Stimulated activated naive CD4-positive, alpha-beta T cell treated with Interleukin-2 at 50 U/mL for 16 hours (primary cell): ENCODE measurements at places on chromosomes 13 and 19.

DNA sequence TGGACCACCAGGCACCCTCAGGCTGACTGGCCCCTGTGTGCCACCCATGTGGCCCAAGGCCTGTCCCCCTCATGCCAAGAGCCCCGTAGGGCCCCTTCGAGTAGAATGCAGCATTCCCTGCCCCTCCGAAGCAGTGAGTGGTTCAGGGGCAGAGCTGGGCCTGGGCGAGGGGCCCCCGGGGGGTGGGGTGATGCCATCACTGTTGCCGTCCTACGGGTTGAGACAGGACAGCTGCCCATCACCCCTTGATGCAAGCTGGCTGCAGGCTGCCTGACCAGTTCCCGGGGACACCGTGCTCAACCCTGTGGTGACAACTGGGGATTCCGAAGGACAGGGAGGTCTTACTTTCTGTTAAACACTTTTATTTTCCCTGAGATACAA lies 4.7 kb downstream of the SBNO2 start:
- DNase-seq, result no peak

GRCh38 chr13:108920137-108920536 lies 290.7 kb downstream of the MYO16 start:
- no peak for DNase-seq

DNA sequence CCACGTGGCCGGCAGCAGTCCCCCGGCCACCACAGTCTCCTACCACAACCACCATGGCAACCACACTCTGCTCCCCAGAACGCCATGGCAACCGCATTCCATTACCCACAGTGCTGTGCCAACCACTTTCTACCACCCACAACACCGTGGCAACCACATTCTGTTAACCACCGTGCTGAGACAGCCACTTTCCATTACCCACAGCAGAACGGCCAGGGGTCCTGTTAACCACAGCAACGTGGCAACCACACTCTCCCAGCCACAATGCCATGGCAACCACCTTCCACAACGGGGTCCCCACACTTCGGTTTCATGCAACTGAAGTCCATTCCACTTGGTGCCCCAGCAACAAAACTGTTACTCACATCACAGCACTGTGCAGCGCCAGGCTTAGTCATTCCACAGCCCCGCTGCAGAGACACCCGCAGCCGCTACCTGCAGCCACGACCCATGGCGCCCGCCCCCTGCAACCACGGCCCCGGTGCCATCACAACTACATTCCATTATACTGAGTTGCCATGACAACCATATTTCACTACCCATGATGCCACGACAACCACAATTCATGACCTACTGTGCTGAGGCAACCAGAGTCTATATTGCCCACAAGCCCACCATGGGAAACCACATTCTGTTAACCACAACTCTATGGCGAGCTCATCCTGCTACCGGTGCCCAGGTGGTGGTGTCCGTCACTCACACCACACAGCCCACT lies 10.0 kb downstream of the DPF1 start:
- peak; percentile 69 for DNase-seq

DNA sequence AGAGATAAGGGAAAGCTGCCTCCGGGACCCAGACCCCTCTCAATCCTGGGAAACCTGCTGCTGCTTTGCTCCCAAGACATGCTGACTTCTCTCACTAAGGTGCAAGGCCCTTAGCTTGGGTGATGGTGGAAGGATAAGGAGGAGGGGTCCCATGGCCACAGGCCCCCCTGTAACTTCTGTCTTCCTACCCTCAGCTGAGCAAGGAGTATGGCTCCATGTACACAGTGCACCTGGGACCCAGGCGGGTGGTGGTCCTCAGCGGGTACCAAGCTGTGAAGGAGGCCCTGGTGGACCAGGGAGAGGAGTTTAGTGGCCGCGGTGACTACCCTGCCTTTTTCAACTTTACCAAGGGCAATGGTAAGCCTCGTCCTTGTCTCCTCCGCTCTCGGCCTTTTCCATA lies 2.0 kb downstream of the CYP2F1 start:
- DNase-seq, result no peak

- no peak for DNase-seq
Measured at GRCh38 chr13:99124794-99125316, 75.8 kb upstream of the UBAC2 start.

- DNase-seq, result no peak
Measured at GRCh38 chr13:73861136-73861535, 273.1 kb downstream of the KLF12 start.

DNA sequence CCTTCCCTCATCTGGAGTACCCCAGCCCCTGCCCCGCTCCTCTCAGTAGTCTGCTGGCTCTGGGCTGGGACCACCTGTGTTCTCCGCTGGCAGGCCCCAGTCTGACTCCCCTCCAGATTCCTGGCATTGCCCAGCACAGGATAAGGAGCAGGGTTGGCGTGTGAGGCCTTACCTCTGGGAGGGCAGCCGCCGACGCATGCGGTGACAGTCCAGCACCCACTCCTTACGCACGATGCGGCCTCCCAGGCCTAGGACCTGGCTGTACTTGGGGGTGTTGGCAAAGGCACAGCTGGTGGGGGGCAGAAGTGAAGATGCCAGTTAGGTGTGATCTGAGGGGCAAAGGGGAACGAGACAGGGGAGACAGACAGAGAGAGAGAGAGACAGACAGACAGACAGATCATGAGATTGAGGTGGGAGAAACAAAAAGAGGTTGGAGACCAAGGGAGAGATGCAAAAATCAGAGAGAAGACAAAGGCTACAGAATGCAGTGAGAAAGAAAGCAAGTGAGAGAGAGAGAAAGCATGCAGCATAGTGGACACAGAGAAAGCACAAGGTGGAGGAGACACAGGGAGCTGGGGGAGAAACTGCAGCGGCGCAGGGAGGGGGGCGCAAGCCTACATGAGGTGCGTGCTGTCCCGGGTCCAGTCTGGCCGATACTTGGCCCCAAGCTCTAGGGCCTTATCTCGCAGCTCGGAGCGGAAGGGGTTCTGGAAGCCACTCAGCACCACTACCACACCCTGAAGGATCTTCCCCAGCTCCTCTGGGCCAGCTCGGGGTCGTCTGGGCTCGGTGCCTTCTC lies 18.6 kb downstream of the ZNF575 start:
- no peak for DNase-seq

GRCh38 chr13:106488076-106488475 lies 47.4 kb downstream of the EFNB2 start:
- no peak for DNase-seq

DNA sequence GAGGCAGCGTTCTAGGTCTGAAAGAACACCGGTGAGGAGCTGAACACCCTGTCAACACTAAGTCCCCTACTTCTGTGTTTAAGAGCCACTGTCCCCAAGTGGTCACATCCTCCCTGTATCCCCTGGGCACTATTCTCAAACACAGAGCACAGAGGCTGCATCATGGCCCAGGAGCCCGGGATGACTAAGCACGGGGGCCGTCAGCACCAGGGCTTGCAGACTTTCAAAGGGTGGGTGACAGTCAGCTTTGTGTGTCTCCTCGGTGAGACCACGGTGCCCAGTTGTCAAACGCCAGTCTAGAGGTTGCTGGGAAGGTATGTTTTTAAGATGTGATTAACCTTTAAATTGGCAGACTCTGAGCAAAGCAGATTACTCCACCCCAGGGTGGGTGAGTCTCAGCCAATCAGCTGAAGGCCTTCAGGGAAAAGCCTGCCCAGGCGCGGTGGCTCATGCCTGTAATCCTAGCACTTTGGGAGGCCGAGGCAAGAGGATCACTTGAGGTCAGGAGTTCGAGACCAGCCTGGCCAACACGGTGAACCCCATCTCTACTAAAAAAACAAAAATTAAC lies 8.0 kb downstream of the MAP2K2 start:
- DNase-seq, result no peak

- no peak for DNase-seq
Measured at GRCh38 chr13:51638216-51638871, 54.1 kb downstream of the WDFY2 start.

DNA sequence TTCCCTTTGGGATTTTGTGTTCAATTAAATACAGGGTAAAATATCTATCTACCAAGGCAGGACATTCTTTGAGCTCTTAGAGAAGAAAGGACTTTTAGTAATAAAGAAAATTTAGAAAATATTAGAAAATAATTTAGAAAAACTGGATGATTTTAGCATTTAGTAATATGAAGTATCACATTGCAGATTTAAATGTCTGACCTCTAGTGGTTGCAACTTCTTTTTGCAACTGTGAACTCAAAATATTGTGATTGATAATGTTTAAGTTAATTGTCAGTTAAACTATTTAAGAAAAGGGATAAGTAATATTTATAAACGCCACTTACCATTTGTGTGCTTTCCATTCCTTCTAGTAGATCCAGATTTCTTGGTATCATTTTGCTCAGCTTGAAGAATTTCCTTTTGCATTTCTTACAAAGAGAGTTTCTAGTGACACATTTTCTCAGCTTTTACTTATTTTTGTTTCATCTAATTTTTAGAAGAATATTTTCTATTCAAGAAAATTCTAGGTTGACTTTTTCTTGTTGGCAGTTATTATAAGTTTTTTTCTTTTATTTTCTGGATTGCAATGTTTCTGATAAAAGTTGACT lies 10.3 kb upstream of the POSTN start:
- no peak for DNase-seq

- DNase-seq, result no peak
Measured at GRCh38 chr13:68895696-68896095, 1211.9 kb upstream of the ATXN8OS start.

DNA sequence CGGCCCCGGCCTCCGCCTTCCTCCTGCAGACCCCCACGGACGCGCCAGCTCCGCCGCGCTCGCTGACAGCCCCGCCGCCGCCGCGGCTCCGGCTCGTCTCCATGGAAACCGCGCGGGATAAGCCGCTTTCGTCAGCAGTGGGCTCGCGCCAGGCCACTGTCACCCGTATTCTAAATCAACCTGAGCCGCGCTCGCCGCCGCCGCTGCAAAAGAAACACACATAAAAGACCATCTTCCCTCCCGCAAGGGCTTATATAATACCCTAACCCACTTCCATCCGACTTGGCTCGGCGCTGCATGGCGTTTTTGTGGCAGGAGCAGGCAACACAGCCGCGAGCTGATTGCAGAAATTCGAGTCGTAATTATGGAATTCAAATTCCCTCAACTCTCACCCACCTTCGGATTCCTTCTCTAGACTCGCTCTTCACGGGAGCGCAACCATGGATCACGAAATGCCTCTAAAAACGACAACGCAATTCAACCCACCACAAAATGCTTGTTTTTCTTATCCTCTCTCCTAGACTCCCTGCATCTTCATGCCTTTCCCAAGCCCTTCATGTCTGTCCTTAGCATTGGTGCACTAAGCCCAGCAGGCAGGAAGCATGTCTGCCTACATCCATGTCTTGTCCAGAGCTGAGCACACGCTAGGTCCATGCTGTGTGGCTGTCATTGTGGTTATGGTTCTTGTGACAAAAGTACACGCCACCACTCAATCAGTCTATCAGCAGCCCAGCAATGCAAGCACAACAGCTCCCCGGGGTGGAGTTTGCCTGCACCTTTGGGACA lies at the start of gene AMER2:
Gene AMER2 (minus strand): TSS at position 772 of the 786 bp plus-strand sequence. CDS start 669 bp downstream, at position 103.
- no peak for DNase-seq

DNA sequence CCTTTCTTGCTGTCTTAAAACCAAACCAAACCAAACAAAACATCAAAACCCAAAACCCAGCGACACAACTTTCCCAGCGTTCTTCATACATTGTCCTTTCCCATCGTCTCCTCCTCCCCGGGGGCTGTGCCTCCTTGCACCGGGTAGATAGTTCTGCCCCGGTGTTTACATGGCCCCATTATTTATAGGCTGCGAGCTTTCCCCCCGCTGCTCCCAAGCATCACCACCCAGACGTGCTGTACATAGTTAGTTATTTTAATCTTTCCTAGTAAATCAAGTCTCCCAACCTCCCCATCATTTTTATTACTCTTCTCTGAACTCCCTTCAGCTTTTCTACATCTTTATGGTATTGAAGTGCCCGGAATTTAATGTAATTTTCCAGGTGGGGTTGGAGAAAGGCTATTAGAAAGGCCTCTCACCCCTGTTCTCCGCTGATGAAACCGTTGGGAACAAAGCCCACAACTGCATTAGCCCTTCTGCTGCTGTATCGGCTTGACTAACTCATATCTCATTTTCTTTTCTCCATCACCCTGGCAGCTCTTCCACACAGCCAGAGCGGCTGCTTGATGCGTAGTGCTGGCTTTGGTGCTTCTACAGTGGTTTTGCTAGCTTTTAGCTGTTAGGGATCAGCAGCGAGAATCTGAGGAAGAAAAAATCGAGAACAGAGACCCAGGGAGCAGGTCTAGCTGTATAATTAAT lies 53.1 kb downstream of the FGF9 start:
- no peak for DNase-seq

GRCh38 chr13:29484796-29485195 lies 110.7 kb downstream of the SLC7A1 start:
- no peak for DNase-seq

DNA sequence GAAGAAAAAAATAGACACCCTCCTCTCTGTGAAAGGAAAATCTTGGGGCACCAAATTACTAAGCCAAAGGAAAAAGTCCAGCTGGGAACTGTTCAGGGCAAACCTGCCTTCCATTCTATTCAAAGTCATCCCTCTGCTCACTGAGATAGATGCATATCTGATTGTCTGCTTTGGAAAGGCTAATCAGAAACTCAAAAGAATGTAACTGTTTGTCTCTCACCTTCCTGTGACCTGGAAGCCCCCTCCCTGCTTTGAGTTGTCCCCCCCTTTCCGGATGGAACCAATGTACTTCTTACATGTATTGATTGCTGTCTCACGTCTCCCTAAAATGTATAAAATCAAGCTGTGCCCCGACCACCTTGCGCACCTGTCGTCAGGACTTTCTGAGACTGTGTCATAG lies 216.0 kb upstream of the SOX1 start:
- no peak for DNase-seq

- peak; percentile 25 for DNase-seq
Measured at GRCh38 chr19:42528354-42529247, at the start of gene CEACAM1. Gene CEACAM1, minus strand, starts transcription at chr19:42528481. Its CDS starts 107 bp downstream, at chr19:42528374.

DNA sequence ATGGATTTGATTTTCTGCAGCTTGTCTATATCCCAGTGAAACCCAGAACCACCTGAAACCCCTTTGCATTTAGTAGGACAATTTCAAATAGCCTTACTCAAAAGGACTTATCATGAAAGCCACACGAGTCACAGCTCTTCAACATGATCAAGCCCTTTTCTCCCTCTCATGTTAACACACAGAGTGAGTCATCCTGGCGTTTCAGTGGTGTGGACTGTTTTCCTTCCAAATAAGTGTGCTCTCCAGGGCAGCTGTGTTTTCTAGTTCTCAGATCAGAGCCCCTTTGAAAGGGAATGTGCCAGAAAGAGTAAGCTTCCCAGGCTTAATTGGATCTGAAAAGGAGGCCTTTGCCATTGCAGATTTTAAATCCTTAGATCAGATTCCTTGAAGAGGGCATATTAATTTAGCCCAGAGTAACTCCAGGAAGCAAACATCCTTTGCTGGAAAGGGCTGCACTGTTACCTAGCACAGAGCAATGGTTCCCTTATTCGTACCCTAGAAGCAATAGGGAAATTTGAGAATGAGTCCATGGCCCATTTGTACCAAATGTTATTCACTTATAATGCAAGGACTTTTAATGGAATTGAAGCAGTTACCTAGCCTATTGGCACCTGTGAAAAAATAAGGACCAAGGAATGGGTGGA lies 51.3 kb downstream of the ERICH6B start:
- DNase-seq, result no peak

GRCh38 chr13:46654951-46655350 lies 102.0 kb downstream of the LRCH1 start:
- DNase-seq, result no peak

DNA sequence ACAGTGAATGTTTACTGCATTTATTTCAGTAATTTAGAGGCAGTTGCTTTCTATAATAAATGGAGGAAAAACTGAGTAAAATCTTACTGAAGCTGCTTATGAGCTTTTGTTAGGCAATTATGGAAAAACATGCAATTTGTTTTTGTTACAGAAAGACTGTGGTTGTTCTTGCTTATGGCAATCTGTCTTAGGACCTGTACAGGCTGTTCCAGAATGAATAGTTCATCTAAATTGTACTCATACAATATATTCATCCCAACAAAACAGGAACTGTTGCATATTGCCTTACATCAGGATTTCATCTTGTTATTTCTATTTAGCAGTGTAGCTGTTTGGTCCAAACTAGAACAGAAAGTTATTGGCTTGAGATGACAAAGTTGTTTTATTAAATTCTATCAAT lies 199.2 kb downstream of the NALCN start:
- DNase-seq, result no peak
